CD4-positive, alpha-beta T cell (primary cell): ENCODE measurements at places on chromosomes 7 and 10.

DNA sequence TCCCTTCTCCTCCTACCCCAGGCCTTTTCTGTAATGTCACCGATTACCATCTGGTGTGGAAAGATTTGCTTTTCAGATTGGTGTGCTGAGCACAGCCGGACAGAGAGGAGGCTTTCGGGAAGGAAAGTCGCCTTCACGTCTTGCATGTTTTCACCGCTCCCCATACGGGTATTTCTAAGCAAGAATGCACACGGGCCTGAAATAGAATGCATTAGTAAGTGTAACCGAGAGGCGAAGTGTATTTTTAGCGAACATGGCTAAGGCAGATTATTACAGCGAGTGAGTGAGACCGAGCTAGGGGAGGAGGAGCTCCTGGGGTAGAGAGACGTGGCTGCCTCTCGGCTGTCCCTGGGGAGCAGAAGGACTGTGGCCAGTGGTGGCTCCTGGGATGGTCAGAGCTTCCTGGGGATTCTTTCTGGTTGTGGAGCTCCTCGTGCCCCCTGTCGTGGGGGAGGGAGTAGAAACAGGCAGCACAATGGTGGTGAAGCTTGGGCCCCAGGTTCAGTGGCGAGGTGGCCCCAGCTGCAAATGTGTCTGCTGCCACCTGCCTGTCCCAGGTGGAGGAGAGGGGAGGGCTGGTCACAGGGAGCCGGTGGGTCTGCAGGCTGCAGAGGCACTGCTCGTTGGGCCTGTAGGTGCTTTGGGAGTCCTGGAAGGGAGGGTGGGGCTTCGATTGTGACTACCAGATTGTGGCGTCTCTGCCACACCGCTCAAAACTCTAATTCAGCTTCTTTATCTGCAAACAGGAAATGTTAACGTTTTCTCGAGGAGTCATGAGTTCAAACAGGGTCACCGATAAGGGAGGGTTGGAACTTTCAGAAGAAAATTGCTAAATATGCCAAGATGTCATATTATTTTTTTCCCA, 135.8 kb downstream of the CAMK1D start:
- peak; percentile 38 for DNase-seq

DNA sequence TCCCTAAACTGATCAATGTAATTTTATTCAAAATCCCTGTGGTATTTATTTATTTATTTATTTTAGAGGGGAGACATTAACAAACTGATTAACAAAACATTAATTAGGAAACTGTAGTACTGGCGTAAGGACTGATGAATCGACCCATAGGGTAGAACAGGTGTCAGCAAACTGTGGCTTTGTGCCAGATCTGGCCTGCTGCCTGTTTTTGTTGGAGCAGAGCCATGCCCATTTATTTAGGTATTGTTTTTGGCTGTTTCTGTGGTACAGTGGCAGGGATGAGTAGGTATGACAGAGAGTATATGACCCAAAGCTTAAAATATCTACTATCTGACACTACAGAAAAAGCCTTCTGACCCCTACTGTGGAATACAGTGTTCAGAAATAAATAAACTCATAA, 332.5 kb upstream of the ETV1 start:
- no peak for DNase-seq

DNA sequence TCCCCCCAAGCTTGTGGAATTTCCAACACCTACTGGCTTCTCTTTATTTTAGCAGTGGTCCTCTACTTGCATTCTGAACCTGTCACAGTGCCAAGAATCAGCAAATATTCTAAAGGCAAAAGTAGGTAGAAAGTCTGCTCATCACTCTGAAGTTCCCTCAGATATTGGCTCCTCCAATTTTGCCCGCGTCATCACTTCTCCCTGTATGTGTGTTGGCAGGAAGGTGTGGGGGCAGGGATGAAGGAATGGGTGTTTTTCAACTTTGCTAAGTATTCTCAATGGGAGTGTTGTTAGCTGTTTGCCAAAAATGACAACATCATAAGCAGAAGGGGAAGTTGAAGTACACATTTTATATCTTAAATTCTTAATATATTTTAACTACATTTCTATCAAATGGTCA, 226.2 kb downstream of the POLR1F start:
- DNase-seq = no peak

GRCh38 chr7:137404660-137405317, 61.3 kb upstream of the PTN start:
- no peak for DNase-seq

GRCh38 chr7:4700577-4701235, 18.6 kb downstream of the FOXK1 start:
- no peak for DNase-seq

GRCh38 chr10:126196281-126196680, 192.0 kb downstream of the ADAM12 start:
- no peak for DNase-seq

DNA sequence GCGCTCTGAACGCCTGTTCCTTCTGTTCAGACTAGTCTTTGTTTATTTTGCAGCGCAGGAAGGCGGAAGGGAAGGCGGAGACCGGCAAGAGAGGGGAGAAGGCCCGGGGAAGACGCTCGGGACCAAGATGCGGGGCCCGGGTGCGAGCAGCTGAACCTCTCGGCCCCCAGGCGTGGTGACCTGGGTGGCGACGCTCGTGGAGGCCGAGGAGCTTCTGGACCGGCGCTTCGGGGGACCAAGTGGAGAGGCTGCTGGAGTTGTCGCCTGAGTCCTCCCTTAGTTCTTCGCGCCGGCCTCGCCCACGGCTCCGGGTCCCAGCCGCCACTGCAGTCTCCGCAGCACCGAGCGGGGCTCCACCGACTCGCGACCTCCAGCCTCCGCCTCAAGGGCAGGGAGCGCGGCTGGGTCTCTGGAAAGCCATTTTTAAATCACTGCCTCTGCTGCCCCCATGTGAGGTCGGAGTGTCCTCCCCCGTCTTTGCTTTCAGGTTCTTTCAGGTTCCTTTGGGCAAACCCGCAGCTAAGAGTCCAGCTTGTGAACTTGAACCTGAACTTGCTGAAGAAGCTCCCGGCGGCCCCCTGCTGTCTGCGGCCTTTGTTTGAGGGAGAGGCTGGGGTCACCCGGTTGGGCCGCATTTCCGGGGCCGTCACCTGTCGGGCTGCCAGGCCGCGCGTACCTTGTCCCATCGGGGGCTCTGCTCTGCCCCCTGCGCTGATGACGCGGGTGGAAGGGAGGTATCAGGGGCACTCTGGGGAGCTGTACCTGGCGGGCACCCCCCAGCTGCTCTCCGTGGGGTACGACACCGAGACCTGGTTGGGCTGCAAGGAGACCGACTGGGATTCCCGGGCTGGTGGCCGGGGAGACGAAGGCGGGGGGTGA, 136.0 kb downstream of the KIF20B start:
- DNase-seq = peak; percentile 45

DNA sequence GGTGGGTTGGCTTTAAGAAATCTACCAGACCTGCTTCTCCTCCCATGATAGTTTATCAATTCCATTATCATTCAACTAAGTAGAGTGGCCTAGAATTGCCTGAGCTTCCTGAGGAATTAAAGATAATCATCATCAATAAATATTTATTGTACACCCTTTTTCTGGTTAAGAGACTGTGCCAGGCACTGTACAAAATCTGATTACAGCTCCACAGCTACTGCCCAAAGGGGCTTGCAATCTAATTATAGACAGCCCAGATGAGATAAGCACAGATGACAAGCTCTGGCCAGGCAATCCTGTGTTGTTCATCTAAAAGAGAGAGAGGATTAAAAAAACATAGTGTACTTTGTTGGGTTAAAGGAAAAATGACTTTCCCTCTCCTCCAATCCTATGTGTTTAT, 586.4 kb downstream of the GATA3 start:
- DNase-seq = no peak

DNA sequence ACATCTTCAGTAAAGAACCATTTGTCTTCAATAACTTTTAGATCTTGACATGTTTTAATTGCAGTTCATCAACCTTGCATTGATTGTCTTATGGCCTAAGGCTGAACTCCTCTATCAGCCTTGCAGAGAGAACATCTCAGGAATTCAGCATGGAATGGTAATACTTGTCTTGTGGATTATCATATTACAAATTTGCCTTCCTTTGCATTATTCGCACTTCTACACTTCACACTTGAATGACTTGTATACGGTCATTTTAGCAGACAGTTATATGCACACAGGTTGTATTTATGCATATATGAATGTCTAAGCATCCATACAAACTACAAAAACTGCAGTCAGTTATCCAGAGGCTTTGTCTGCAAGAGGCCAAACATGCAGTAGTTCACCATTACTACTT, 31.7 kb downstream of the GPR85 start:
- DNase-seq = no peak

DNA sequence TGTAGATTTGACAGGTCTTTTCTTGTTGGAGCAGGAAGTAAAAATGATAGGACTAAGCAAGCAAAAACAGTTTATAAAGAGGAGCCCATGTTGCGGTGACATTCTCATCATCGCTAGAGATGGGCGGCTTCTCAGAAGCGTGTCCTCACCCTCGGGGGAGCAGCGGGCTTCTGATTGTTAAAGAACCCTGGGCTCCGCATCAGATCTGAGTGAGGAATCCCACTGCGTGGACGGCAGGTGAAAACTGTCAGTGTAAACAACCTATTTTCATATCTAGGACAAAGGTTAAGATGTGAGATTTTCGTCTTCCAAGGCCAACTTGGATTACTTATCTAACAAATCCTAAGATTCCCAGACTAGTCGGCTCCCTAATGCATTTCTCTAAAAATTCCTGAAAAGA, 177.6 kb downstream of the ADARB2 start:
- DNase-seq = no peak

DNA sequence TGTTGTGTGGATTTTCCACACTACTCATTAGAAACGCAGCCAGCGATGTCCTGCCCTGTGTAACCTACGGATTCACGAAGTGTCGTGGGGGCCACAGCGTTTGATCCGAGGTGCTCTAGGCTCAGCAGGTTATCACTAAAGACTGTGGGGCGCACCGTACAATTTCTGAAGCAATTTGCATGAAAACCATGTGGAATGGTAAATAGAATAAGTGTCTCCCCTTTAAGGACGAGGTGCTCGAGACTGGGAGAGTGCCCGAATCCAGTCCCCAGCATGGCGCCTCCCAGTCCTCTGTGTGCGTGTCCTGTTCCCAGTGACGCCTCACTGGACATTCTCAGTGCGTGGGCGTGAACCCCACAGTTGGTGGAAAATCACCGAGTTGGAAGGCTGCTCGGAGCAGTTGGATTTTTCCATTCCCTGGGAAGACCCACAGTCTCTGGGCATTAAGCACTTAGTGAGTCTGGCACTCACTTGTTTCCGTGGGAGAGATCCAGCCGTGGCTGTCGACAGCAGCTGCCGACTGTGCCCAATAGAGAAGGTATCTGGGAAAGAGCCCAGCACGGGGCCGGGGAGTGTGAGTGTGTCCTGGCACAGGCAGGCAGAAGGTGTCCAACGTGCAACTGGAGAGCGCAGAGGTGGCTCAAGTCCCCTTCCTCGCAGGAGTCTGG, 37.0 kb downstream of the PFKP start:
- no peak for DNase-seq

DNA sequence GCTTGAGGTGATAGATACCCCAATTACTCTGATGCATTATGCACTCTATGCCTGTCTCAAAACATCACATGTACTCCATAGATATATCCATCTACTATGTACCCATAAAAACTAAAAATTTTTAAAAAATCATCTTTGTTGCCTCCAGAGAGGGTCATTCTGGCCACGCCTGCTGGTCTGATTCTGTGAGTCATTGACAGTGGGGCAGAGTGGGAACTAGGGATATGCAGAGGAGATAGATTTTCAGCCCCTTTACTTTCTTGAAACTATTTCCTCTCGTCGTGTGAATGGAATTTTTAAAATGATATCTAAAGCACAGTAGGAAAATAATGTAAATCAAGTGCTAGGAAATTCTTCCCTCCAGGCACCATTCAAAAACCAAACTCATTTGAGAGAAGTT, 715.0 kb upstream of the NRP1 start:
- DNase-seq = no peak

DNA sequence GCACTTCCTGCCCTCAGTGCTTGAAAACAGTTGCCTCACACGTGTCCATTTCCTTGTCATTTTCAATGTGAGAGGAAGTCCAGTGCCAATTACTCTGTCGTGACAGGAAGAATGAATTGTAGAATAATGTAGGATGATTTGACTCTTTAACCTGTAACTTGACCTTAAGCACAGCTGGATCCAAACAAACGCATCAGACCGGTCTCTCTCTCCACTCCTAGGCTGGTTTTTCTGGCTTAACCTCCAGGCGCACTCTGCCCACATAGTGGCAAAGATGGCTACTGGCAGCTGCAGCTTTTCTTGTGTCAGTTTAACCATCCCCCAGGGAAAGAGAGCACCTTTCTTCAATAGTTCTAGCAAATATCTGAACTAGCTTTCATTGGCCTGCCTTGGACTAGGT, 29.4 kb upstream of the PNLIPRP3 start:
- DNase-seq = no peak

DNA sequence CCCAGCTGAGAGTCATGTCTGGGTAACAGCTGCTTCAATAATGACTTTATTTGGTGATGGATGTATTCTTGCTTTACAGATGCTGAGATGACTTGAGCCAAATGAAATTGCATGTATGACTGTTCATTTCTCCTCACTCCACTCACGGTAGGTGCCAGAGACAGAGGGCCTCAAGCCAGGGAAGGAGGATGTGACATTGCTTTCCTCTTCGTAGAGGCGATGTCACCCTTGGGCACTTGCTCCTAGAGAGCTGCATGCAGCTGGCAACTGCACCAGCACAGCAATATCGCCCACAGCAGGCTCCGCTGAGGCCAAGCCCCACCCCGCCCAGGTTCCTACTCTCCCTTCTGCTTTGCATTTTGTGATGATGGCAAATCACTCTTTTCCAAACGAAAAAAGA, 116.6 kb upstream of the AOAH start:
- DNase-seq = no peak

GRCh38 chr10:35289198-35289597, 47.1 kb upstream of the CCNY start:
- no peak for DNase-seq

- no peak for DNase-seq
Observed at GRCh38 chr10:121747163-121747775, 149.0 kb upstream of the FGFR2 start.

DNA sequence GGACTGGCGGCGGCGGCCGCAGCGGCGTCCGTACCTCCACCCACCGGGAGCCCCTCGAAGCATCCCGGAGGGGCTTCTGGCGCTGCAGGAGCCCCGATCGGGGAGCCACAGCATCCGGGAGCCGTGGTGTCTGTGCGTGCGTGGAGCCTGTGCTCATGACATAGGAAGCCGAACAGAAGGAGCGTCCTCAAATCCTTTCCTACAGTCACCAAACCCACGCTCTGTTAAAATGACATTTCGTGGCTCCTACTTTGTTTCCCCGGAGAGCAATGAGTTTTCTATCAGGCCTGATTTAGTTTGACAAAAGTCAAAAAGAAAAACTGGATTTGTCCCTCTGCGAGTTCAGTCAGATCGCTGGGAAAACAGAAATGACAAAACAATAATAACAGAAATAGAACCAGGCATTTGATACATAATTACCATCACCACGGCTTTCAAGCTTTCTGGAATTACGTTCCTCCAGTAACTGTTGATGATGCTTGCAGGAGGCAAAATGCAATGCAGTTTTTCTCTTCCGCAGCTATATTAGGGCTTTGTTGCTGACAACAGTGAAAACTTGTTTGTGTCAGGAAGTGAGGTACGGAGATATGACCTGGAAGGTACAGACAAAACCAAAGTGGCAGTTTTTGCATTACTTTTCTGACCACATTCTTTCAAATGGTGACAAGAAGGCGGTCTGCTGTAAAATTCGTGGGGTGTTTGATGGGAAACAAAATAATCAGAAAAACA, 219.3 kb upstream of the MKLN1 start:
- DNase-seq = peak; percentile 42
